Vagina (tissue), 2 donors: ENCODE measurements at places on chromosomes 7 and 10. TPM values are rescaled to one million over a fixed set of nuclear protein-coding genes. Genes with fewer than 3 reads are reported as not detected.
A peak's percentile ranks its signal among the peaks of the same experiment; 100 is the strongest.

DNA sequence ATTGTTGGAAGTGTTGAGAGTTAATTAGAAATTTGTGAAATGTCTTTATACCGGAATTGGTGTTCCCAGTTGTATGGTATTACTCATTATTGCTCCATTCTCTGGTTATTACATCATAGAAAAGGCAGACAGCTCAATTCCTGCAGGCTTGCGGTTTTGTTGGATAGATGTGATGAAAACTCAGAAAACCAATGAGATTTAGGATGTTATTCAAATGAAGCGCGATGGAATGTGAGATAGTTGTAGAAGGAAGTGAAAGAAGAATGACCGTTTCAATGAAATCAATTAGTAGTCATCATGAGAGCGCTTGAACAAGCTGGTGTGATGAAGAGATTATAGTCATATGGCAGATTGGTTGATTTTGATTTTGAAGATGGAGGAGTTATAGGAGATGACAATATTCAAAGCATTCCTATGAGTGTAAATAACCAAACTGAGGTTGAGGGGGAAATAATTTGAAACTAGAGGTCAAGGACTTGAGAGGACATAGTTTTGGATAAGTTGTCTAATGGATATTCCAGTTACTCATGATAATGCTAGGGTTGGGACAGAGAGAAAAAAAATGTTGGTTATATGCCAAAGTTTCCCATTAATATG is 991.5 kb downstream of the NRG3 start:
- no peak for DNase-seq

- DNase-seq = no peak
Measured at GRCh38 chr7:50869108-50869725, 86.5 kb upstream of the GRB10 start.

GRCh38 chr10:620971-621370 is 68.5 kb downstream of the DIP2C start:
- no peak for DNase-seq

GRCh38 chr10:121753726-121754476 is 155.7 kb upstream of the FGFR2 start:
- DNase-seq = no peak

DNA sequence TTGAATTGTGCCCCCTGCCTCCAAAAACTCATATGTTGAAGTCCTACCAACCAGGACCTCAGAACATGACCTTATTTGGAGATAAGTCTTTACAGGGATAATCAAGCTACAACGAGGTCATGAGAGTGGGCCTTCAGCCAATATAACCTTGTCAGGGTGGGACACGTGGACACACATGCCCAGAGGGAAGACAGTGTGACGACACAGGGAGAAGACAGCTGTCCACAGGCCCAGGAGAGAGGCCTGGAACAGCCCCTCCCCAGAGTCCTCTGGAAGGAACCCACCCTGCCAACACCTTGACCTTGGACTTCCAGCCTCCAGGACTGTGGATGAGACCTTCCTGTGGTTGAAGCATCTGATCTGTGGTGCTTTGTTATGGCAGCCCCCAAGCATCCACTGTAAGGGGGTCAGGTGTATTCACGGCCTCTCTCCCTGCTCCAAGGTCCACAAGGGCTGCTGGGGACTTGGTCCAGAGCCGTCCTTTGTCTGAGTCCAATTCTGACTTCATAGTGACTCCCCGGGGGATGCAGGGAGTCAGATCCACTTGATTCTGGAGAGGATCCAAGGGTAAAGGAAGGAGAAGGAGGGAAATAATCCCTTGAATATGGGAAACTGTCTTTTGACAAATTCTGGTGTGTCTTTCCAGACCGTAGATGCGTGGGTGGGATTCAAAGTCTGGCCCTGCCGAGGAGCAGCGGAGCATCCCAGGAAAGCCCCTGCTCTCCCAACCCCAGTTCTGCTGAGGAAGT is 7.0 kb downstream of the CALML3 start:
- no peak for DNase-seq

DNA sequence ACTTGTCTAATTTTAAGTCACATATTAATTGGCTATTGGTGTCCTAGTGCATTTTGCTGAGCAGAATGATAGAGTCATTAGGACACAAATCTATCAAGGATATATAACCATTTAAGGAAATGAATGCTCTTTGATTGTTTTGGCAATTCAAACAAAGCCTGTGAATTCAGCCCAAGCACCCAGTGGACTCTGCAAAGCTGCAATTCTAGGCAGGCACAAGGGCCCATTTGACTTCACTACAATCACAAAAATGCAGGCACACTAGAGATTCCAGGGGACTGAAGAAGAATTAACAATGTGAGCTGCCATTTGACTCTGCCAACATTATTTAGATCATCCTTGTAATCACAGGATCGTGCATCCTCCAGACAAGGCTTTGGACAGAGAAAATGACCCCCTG is 544.2 kb upstream of the PHF14 start:
- no peak for DNase-seq

DNA sequence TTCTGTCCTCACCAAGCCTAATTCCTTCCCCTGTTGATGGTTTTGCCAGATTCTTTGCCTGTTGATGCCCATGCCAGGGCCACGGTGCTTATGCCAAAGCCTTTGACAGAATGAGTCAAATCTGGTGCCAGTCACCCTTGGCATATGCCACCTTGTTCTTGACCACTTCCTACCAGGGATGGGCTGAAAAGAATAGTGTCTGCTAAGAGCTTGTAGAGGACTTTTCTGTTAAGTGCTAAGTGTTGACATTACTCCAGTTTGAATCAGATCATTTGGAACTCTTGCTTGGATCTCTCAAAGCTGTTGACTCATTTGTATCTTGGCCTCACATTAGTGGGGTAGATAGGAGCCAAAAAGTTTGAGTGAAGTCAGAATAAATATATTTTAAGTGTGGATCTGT is 661.2 kb downstream of the AUTS2 start:
- DNase-seq = no peak

DNA sequence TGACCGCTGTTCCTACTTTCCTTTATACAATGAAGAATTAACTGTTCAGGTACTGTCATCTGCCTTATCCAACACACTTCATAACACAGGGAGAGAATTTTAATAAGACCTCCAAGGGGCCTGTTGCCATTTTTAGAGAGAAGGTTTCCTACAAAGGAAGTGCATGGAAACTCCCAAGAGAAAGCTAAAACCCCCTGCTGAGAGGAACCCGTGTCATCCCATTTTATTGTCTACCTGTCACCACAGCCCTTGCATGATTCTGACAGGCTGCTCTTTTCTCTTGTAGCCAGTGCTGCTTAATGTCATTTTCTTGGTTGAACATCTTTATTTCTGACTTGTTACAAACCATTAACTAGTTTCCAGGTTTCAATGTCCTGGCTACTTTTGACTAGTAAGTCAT is 98.4 kb downstream of the SNX10 start:
- no peak for DNase-seq

DNA sequence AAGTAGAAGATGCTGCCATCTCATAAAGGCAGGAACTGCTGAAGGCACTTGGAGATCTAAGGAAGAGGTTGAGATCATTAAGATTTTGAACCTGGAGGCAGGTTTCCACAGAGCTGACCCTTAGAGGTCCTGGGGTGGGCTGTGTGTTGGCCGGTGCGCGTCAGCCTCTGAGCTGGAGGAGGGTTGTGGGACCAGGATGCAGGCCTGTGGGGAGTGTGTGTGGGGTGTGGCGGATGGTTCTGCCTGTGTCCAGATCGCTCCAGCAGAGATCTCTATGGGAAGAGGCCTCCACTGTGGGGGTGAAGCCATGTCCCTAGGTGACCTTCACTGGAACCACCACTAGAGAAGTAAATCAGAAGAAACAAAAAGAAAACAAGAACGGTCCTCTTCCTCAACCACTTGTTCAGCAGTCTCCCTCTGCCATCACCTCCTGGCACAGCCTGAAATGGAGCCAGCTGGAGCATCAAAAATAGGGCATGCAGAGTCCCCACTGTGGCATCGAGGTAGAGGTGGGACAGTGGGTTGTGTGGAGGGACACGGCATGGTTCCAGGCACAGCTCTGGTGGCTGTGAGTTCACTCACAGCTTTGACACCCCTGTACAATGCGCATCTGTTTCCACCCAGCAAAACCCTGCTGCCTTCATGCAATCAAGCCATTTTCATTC is 453.8 kb downstream of the TCERG1L start:
- no peak for DNase-seq

DNA sequence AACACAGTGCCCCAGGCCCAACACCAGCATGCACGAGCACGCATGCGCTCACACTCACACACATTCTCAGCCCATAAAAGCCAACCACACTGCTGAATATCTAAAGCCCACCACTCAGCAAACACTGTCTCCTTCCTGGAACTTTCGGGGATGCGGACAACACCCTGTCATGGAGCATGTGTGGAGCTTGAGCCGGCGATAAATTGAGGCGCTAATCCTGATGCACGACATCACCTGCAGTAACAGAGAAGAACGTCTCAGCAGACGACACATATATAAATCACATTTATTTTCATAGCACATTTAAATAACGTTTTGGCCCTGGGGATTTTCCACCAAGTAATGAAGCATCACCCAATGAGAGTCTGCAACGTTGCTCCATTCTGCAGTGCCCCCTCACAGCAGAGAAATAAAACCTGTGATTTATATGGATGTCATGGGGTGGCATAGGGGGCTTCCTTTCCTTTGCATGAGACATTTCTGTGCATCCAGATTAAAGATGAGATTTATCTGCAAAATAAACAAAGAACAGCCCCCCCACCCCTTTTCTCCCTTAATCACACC is 267.7 kb upstream of the NFE2L3 start:
- DNase-seq = no peak

GRCh38 chr7:98755138-98755898 is 114.5 kb downstream of the TMEM130 start:
- DNase-seq = no peak

DNA sequence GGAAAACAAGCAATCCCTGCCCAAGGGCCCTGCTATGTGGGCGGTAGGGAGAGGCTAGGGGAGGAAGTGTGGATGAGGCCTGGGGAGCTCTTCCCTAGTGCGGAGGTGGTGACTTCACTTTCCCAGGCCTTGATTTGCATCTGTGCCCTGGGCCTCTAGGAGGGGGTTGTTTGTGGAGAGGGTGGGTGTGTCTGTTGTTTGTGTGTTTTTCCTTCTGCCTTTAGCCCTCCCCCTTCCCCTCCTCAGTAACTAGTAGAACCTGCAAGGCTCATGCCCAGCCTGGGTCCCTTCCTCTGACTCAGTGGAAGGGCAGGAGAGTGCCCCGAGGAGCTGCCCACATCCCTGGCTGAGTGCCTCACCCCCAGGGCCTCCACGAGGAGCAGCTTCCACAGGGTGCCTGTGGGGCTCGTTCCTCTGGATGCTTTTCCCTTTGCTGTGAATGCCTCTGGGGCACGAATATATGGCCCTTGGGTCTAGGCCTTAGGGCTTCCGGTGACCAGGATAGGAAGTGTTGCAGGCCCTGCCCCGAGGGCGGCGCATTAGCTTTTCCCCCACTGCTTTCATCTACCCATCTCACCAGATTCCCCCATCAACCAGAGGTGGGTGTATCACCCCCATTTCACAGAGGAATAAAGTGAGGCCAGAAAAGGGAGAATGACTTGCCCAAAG is 89.4 kb upstream of the DUSP5 start:
- no peak for DNase-seq

DNA sequence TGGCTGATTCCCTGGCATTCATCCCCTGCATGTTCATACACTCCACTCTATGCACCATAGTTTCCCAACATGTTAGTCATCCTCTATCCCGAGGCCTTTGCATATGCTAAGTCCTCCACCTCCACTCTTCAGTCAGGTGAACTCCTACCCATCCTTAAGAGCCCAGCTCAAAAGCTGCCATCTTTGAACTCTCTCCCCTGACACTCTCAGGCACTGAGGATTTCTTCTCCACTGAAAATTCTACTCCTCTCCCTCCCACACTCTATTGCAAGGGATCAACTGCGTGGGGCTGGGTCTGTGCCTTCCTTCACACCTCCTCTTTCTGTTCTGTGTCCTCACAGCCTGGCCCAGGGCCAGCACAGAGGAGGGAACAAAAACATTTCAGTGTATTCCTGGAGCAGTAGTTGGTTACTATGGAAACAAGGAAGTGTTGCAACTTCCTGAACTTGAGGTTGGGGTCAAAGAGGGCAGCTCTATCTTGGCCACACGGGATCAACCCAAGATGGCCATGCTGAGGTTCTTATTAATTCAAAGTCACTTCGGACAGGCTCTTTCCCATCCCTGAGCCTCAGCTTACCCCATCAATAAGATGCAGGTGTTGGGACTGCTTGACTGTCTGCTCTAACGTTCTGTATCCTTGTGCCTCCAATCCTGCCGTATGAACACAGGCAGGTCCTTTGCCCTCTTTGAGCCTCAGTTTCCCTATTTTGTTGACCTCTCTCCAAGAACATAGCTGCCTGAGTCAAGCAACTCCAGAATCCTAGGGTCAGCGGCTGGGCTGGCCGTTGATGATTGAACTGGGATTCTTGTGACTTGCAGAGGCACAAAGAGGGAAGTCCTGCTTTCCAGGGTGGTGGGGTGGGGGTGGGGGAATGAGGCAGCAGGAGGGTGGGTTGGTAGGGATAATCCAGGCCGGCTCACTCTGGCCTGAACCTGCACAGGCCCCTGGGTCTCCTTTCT is 15.5 kb downstream of the ZMIZ1 start:
- DNase-seq = peak; percentile 97

DNA sequence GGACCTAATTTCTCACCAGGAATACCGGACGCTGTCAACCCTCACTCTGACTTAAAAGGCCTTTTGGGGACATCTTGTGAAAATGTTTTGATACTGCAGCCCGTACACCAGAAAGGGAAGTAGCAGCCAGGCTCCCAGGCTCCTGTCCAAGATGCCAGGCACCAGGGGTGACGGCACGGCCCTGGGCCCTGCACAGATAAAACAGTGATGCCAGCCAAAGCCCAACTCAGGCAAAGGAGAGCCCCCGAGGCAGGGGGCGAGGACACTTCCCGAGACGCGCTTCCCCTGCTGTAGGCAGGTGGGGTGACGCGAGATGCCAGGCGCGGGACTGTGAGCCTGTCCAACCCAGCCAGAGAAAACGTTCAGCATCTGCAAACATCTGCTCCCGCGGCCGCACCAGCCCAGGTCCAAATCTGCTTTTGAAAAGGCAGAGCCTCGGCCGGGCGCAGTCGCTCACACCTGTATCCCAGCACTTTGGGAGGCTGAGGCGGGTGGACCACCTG is 15.7 kb downstream of the ZFAND2A start:
- DNase-seq = no peak

DNA sequence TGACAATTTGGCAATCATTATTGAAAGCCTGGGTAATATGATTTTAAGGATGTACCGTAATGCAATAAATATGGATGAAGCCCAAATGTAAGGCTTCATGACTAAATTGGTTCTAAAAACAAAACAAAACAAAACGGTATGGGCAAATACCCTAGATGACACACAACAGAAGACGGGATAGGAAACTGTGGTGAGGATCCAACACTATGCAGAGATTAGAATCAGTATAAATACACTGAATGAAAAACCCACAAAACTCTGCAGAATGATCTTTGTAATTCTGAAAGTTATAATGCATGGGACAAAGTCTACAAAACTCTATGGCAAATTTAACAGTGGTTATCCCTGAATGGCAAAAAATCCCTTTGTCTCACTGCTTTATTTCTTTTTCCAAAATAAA is 57.6 kb downstream of the MALSU1 start:
- no peak for DNase-seq

GRCh38 chr7:81886211-81886764 is 116.4 kb upstream of the HGF start:
- DNase-seq = no peak

PSD gene
- 6.4 TPM for total RNA-seq

SLIT1 gene
- 0.49 TPM for total RNA-seq

PPP1R9A gene
- total RNA-seq = 1.5 TPM

DMBT1 gene
- not detected for total RNA-seq

RTKN2 gene
- total RNA-seq = 2.5 TPM
